ENCODE measurements at places on chromosomes 7 and 10. TPM values are rescaled to one million over a fixed set of nuclear protein-coding genes. Genes with fewer than 3 reads are reported as not detected.

GRCh38 chr10:11959966-11960365, 82.6 kb downstream of the UPF2 start:
- DNase-seq = no peak

The CYP2C19 gene
- not detected for total RNA-seq

DNA sequence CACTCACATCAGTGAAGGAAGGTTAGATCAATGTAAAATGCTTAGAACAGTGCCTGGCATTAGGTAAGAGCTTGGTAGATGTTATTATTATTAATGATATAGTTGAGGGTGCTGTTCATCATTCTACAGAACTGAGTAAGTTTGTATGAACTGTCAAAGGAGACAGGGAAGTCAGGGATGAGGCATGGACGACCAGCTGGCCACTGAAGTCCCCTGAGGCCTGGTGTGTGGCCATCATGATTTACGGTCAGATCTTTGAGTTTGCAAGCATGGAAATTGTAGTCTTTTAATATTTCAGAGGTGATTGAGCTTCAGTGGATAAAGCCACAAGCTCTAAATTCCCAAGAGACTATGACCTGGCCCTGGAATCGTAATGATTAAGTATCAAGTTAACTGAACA, 6.9 kb downstream of the ARMC3 start:
- no peak for DNase-seq

DNA sequence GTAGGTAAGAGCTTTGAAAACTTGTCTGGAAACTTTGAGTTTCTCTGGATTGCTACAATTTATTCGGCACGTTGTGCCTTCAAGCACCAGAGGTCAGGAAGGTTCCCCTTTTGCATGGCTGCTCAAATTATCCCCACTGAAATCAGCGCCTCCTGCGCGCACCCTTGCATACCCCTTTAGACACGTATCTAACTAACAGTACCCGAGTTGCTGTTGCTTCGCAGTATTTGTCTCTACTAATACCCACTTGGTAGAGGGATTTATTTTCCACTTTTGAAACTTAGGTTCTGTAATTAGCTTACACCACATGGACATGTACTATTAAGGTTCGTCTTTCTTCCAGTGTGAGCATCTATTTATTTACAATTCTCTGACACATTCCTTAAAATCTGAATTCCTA, 1.6 kb downstream of the MEOX2 start:
- DNase-seq = no peak

- no peak for DNase-seq
Observed at GRCh38 chr7:90758933-90759562, 162.9 kb downstream of the CDK14 start.

DNA sequence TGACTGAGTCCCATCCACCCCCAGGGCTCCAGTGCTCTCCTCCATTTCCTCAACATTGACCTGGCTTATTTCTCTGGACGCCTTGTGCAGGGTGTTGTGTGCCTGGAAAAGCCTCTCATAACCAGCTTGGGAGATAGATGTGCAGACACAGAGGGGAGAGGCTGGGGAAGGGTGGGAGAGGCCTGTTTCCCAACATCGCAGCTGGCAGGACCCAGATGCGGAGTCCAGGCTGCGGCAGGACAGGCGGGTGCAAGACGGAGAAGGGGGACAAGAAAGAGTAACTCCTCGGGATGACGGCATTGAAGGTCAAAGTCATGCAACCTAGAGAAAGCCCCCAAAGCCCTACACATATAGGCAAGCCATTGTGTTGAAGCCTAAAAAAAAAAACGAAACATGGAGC, 54.1 kb upstream of the ANTXRL start:
- no peak for DNase-seq

GRCh38 chr10:22684699-22685098, 29.7 kb downstream of the PIP4K2A start:
- DNase-seq = no peak

DNA sequence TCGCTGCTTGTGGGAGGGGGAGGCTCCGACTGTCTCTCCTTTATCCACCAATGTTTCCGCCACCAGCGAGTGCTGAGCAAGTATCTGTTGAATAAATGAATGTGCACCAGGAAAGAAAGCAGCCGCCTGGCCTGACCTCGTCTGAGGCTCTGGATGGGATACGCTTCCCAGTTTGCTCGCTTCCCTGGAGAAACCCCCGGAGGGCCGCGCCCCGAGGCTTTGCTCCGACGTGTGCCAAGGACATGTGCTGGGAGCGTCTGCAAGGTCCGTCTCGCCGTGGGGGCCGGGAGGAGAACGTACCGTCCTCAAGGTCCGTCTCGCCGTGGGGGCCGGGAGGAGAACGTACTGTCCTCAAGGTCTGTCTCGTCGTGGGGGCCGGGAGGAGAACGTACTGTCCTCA, 536.4 kb downstream of the DNAJB6 start:
- DNase-seq = no peak

GRCh38 chr7:149878523-149878921, 4.8 kb downstream of the ATP6V0E2 start:
- DNase-seq = no peak

The MKI67 gene
- total RNA-seq = 367 TPM

- DNase-seq = no peak
Observed at GRCh38 chr10:49243610-49244283, 55.2 kb upstream of the C10orf71 start.

DNA sequence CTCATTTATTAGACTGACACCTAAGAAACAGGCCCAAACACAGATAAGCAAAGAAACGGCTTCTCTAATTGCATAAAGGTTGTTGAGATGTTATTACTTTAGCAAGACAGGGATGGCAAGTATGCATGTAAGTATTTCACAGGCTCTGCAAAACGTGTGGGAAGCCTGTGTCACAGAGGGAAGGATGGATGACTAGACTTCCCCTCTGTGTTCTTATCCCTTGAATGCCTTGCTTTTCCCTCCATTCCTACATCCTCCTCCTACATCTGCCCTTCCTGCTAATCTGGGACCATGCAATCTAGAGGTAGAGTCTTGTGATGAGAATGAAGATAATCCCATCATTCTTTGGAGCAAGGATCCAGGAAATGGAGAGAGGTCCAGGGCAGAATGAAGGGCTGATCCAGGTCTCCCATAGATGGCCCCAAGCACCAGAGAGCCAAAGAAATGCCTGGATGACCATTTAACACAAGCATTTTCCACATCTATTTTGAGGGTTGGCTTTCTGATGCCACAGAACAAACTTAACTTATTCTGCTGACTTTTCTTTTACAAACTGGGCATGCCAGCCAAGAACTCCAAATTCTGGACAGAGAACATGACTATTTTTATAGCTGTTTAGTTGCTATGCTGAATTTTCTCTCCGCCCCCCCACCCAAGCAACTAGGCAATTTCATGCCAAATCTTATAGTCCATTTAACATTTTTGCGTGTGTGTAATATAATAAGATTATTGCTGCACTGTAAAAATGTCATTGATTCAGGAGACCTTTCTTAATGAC, 48.1 kb downstream of the NRP1 start:
- DNase-seq = no peak

DNA sequence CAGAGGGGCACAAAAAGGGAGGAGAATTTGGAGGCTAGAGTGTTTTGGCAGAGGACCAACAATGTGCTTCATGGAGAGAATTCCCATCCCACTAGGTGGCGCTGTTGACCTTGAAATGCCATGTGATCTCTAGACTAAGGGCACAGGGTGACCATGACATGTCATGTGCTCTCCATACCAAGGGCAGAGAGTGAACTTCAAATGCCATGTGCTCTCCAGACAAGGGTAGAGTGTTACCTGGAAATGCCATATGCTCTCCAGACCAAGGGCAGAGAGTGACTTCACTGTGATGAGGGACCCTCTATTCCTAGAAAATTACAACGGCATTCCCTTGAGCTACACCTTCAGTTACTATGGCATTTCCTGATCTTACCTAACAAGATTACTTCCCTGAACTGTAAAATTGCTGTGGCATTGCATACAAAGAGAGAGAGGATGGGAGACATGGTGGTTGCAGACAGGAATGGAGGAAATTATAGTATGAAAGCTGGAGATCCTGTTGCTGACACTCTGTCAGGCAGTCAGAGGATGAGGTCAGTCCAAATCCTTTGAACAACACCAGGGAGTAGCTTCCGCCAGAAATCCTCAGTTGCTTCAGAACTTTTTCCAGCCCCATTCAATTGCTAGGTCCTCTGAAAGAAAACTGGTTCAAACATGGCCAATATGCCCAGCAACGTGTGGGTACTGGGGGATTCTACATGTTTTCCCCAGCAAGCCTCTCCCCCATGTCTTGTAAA, 60.9 kb upstream of the ACSM6 start:
- DNase-seq = peak; percentile 86

- no peak for DNase-seq
Observed at GRCh38 chr10:63574011-63574410, 52.8 kb downstream of the REEP3 start.

- no peak for DNase-seq
Observed at GRCh38 chr10:70977625-70978024, 89.3 kb upstream of the PCBD1 start.

- no peak for DNase-seq
Observed at GRCh38 chr7:36131026-36131425, 22.0 kb upstream of the EEPD1 start.

DNA sequence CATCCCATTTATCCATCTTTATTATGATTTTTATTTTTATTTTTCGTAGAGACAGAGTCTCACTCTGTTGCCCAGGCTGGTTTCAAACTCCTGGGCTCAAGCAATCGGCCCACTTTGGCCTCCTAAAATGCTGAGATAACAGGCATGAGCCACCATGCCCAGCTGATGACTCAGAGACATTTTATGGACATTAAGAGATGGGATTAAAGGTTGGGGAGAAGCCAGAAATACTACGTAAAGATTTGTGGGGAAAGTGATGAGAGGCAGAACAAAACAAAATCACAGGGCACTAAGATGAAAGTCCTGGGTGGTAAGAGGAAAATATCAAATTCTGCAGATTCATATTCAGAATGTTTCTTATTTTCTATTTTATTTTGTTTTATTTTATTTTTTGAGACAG, 7.6 kb downstream of the WNT8B start:
- no peak for DNase-seq

The DIP2C gene
- total RNA-seq = 1.7 TPM

DNA sequence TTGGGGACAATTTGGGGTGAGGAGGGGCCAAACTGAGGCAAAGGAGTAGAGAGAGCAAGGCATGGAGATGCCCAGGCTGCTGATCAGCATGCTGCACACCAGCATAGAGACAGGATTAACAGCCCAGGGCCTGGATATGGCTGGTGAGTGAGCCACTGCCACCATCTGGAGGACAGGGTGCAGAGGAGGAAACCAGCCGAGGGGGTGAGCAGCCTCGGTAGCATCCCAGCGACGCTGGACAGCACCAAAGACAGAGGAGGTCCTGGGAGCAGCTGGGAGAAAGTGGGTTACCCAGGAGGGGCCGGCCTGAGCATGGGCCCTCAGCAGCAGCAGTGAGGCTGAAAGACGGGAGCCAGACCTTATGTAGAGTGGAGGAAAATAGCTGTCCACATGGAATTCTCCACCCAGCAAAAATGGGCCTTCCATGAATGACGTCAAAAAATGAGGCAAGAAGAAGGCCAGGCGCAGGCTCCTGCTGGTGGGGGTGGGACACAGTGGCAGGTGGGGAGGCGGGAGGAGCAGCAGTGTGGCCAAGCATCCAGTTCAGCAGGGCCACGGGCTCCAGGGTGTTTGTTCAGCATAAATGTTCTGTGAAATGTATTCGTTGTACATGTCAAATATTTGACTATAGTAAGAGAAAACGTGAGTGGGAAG, 16.7 kb downstream of the RET start:
- no peak for DNase-seq

The IRF5 gene
- total RNA-seq = 6.1 TPM

DNA sequence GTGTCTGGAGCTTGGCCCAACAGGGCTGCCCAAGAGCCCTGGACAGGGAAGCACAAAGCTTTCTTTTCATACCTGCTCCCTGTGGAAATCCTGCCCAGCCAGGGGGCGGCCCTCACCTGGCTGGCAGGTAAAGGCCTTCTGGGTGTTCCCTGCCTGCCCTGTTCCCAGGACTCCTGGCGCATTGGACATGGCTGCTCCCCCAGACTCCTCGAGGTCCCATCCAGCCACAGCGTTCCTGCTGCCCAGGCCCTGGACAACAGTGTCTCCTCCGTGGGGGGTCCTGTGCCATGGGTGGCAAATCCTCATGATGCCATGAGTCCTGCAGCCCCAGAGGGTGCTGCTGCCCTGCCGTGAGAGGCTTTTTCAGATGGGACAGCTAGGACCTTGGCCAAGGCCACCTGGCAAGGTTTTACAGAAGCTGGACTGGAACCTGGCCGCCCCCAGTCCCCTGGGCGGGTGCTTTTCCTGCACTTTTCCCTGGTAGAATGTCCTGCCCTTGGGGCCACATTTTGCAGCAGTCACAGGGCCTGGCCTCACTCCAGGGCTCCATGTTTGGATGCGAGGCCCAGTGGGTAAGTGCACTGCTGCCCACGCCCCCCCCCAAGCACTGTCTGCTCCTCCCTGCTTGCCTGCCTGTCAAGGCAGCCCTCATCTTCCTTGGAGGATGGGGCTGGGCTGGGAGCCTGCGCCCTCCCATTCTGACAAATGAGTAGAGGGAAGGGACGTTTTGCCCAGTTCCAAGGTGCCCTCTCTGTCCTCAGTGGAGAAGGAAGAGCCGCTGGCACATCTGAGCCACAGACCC, 60.7 kb downstream of the LHPP start:
- DNase-seq = no peak

- no peak for DNase-seq
Observed at GRCh38 chr10:72285972-72286521, 12.3 kb downstream of the DDIT4 start.

DNA sequence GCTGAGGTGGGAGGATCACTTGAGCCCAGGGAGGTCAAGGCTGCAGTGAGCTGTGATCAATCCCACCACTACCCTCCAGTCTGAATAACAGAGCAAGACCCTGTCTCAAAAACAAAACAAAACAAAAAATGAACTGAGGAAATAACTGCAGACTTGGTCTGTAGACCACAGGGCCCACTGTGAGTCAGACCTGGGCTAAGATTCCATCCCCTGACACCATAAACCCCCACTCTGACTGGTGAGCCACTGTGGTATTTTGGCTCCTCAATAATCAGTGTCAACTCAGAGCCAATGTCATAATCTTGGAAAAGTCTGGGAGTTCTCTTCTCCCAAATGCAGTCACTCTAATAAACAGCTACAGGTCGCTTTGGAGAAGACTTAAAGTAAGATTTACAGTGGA, 24.0 kb upstream of the ERCC6 start:
- no peak for DNase-seq

The PWWP2B gene
- total RNA-seq = 4.3 TPM

The RTKN2 gene
- total RNA-seq = 10.0 TPM

All from activated naive CD4-positive, alpha-beta T cell treated with anti-CD3 and anti-CD28 coated beads, Interleukin-2, amount 50 U/mL, for 72 hours (primary cell).